ENCODE measurements at places on chromosomes 4 and X.

- no peak for DNase-seq
Observed at GRCh38 chr4:153233761-153234371, 29.6 kb downstream of the TRIM2 start.

- DNase-seq = no peak
Observed at GRCh38 chr4:26856906-26857277, 3.7 kb upstream of the STIM2 start.

DNA sequence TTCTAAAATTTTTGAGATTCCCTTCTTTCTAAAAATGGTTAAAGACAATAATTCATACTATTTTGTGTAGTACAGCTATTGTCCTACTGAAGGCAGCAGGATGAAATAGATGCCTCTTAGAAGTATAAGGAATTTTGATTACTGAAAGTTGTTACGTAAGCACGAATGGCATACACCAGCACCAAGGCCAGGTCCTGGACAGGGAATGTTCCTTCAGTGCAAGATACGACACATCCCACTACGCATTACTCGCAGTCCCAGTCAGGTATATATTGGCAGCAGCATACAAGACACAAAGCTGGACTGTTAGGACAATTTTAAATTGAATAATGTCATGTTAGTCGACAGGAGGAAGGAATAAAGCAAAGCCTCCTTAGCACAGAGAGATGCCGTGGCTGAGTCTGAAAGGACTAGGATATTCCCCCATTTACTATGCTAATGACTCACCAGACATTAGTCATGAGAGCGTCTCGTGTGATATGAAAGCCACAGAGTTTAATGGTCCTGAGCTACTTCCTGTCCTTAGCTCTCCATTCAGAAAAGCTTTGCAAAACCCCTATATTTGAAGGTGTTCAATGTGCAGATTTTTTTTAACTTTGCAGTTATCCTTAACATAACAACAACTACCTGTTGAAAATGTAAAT, 504.3 kb downstream of the FAM133A start:
- no peak for DNase-seq

- DNase-seq = no peak
Observed at GRCh38 chr4:103099691-103100392, at the start of gene BDH2. TSS of gene BDH2 (minus strand) at chr4:103099834. CDS start at chr4:103096254, 3,580 bp downstream.

DNA sequence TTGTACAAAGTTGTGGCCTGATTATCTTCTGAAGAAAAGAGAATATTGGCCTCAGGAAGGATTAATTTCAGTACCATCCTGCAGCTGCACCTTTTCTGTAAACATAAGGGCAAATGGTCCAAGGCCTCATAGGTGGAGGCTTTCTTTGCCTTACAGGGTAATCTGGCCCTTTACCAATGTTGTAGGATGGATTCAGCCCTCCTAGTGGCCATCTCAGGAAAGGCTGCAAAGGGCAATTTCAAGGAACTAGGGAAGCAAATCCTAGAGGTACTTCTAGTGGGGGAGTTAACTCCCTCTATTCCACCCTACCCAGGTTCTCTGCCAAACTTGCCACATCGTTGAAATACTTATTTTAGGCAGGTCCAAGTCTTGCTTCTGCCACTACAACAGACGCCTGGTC, 57.6 kb downstream of the UGT2B11 start:
- DNase-seq = no peak

GRCh38 chrX:10612215-10612614, 8.2 kb downstream of the MID1 start:
- DNase-seq = no peak

DNA sequence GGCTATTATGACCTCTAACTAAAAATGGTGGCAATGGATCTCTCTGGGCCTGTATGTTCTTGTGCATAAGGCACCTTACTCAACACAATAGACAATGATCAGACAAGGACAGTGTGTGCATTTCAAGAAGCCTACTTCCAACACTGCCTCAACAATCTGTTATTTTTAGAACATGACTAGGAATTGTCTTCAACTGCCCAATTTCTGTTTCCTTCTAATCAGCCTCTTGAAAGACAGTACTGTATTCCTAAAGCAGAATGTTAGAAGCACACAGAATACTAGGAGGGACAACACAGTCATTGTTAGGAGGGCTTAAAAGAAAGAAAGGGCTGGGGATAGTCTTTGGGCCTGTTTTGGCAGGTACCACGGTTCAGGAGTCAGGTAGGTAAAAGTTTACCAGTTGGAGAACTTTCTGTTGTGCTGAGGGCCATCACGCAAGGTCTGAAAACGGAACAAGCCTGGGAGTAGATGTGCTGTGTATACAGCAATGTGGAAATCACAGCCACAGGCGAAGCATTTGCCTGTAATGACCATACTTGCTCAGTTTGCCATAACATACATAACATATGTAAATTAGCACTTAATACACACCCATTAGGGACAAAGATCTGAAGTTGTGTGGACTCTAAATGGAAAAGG, 100.8 kb upstream of the ATXN3L start:
- DNase-seq = no peak

Data from activated CD4-positive, CD25-positive, alpha-beta regulatory T cell (primary cell).